ENCODE measurements at places on chromosomes 3 and 15.

DNA sequence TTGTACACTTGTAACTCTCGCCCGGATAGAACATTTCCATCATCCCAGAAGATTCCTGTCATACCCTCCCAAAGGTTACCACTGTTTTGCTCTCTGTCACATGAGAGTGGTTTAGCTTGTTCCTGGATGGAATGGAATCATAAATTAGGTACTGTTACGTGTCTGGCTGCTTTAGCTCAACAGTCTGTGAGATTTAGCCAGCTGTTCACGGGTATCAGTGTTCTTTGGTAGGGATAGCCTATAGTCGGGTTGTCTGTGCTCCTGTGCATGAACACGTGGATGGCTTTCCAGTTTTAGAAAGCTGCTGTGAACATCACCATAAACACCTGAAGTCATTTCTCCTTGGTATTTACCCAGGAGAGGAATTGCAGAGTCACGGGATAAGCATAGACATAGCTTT lies 58.2 kb upstream of the NR2C2 start:
- DNase-seq: no peak

GRCh38 chr15:65595960-65596359 lies 15.0 kb downstream of the INTS14 start:
- no peak for DNase-seq

DNA sequence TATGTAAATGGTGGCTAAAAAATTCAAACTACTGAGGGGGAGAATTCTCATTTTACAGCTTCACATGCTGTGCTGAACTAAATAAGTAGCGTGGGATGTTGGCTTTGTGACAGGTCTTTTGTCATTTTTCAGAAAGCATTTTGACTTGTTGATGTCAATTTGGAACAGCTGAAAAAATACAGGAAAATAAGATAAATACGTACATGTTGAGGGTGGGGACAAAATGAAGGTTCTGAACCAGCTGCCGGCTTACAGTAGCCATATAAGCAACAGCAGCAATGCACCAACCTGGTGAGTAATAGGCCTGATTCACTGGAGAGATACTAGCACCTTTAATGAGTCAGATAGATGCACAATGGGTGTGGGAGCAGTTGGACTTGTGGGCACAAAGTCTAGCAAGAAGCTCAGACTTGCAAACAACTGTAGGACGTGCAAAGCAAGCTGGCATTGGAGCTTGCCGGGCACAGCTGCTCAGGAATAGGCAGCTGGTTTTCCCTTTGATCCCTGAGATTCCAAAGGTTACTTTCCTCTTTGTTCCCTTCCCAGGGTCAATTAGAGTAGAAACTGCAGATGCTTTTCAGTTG lies 12.9 kb downstream of the B3GNT5 start:
- peak; percentile 79 for DNase-seq

DNA sequence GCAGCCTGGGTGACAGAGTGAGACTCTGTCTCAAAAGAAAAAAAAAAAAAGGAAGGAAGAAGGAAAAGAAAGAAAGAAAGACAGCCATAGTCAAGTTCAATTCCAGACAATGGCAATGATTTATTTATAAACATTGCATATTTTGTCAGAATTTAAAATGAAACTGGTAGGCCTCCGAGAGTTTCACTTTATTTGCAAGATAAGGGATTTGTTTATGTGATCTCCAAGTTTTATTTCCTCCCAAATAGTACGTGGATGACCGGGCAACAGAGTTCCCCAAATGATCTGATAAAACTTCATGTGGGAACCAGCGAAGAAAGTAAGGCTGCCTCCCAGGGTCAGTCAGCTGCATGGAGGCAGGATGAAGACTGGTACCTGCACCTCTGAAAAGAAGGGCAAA lies 28.6 kb upstream of the MOBP start:
- no peak for DNase-seq

- no peak for DNase-seq
Measured at GRCh38 chr15:88161636-88162035, 94.9 kb downstream of the NTRK3 start.

DNA sequence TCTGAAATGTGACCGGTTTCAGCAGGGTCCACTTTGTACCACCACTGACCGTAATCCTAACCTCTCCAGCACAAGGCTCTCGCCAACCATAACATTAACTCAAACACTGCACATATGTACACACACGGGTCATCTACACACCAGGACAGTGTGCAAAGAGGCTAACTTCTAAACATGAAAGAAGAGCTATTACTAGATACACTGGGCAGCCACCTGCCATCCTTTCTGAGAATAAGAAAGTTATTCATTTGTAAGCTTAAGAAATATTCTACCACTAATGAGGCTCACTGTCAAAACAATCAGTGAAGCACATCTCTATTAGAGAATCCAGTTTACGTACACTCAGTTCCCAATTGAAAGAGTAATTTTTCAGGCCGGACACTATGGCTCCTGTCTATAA lies 59.1 kb upstream of the PARL start:
- DNase-seq: no peak

DNA sequence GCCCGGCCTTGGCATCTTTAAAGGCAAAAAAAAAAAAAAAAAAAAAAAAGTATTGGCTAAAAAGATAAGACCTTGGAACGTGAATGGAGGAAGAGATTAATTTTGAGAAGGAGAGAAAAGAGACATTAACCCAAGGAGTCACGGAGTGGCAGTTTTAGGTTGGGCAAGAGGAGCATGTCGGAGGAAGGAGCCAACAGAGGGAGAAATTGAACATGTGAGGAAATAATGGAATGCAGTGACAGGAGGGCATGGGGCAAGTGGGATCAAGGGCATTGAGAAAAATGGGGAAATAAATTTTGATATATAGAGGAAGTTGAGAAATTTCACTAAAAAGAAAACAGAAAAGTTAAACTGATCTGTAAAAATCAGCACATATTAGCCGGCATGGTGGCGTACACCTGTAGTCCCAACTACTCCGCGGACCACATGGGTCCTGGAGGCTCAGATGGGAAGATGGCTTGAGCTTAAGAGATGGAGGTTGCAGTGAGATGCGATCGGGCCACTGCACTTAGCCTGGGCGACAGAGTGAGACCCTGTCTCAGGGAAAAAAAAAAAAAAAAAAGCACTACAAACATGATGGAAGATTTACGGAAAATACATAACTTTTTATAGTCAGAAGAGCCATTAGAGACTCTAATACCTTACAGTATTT lies 1.2 kb downstream of the HAUS2 start:
- DNase-seq: no peak

All from fibroblast of lung (primary cell).